ENCODE measurements at places on chromosomes 11 and 22. TPM values are rescaled to one million over a fixed set of nuclear protein-coding genes. Genes with fewer than 3 reads are reported as not detected.

SLC1A2 gene
- 0.26 TPM for total RNA-seq

CDCA5 gene
- 17.3 TPM for total RNA-seq

ANO5 gene
- total RNA-seq = under 0.01 TPM

OR56A1 gene
- total RNA-seq = not detected

FADS1 gene
- 61.1 TPM for total RNA-seq

MMP11 gene
- 10.9 TPM for total RNA-seq
